ENCODE measurements at places on chromosomes 3 and 15.

GRCh38 chr3:112471596-112472325 lies 27.5 kb downstream of the BTLA start:
- DNase-seq, result no peak

DNA sequence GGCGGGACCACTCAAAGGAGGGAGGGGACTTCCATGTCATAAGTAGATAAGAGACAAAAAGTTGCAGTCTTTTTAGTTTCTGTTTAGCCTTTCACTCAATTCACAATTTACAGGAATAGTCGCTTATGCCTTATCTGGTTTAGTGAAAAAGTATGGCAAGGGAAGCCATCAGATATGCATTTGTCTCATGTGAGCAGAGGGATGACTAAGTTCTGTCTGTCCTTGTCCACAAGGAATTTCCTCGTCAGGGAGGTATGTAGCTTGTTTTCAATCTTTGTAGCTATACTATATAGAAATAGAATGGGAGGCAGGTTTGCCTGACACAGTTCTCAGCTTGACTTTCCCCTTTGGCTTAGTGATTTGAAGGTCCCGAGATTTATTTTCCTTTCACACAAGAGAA lies 882.8 kb downstream of the NAALADL2 start:
- no peak for DNase-seq

- DNase-seq, result no peak
Observed at GRCh38 chr3:51954105-51954504, 1.1 kb upstream of the GPR62 start.

GRCh38 chr3:159029306-159030026 lies 227.6 kb downstream of the MFSD1 start:
- no peak for DNase-seq

All from activated T-cell treated with anti-CD3 and anti-CD28 coated beads, Interleukin-2, amount 50 U/mL, for 72 hours (primary cell).